Iris pigment epithelial cell (primary cell): ENCODE measurements at places on chromosomes 2 and 18.

DNA sequence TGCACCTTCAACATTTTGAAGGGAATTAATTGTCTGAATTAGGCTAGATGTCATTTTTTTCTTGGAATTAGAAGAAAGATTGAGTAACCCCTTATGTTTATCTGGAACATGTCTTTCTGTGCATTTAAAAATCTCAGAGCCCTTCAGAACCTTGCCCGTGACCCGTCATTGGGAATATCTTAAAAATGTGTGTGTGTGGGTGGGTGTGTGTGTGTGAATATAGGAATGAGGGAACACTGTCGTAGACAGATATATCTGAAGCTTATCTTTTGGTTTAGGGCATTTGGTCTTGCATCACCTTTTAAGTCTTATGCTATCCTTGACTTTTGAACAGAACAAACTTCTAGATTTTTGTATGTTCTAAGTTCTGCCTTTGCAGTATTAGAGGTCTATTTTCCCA is 13.5 kb upstream of the IL1RL1 start:
- DNase-seq, result peak; percentile 9

GRCh38 chr18:3832025-3832638 is 382.2 kb downstream of the TGIF1 start:
- DNase-seq, result no peak

DNA sequence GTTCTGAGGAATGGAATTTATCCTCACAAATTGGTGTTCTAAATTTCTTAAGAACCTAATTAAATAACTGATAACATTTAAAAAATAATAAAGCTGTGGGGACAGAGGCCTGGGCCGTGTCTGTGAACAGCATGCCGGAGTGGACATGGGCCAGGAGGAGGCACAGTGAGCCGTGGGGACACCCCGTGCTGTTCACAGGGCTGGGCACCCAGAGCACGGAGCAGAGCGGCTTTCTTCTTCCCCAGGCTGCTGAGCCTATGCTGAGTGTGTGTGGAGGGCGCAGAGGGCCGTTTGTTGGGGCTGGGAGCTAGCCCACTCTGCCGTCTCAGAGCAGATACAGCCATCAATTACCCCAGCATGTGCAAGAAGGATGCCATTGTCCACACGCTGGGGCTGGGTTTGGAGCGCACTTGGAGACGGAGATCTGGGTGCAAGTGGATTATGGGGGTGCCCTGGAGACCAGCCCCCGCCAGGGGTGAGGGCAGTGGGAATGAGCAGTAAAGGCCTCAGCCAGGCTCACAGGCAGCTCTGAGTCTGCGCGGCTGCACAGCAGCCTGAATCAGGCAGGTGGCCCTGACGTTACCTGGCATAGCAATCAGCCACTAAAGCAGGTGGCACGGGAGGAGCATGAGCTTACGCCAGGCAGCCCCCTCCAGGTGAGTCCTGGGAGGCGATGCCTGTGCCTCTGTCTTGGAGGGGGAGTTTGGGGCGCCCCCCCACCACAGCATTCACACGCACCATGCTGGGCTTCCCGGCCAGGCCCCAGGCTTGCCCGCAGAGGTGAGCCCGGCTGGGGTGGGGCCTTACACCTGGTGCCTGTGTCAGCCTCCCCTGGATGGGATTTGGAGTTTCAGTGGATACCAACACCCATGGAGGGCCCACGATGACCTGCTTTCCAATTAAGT is 52.1 kb upstream of the SLC66A3 start:
- DNase-seq, result no peak

GRCh38 chr18:23194155-23194996 is 59.1 kb downstream of the CABLES1 start:
- DNase-seq, result peak; percentile 41

GRCh38 chr2:235716875-235717496 is 223.1 kb downstream of the AGAP1 start:
- DNase-seq, result peak; percentile 43

- DNase-seq, result no peak
These were observed 200.6 kb downstream of the NAPG start for GRCh38 chr18:10726198-10727068.

DNA sequence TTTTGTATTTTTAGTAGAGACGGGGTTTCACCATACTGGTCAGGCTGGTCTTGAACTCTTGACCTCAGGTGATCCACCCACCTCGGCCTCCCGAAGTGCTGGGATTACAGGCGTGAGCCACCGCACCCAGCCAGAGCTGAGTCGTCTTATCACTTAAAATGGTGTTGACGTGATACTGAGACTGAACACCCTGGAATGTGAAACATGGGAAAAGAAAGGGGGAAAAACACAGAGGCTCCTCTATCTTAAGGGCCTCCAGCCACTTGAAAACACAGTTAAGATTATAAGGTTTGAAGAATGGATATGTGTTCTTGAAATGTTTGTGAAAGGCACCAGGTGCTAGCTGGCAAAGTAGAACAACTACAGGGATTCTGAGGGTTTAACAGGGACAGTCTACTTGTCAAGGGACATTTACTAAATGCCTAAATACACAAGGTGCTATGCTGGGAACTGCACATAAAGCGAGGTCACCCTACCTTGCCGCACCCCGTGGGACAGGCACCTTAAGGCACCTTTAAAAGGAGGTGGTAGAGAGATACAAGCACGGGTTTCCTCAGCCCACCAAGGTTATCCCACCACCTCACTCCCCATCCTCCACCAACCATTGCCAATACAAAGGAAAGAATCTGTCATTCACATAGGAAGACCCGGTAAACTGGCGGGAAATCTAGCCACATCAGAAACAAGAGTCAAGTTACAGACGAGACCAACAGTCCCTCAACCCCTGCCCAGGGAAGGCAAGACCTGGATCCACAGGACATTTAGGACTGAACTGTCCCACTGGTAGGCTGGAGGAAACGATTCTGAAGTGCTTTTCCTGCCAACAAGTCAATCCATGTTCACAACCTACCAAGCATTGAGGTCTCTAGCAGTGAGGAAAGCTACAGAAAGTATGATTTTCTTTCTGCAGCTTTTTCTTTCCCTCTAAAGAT is 43.4 kb downstream of the STK39 start:
- no peak for DNase-seq

DNA sequence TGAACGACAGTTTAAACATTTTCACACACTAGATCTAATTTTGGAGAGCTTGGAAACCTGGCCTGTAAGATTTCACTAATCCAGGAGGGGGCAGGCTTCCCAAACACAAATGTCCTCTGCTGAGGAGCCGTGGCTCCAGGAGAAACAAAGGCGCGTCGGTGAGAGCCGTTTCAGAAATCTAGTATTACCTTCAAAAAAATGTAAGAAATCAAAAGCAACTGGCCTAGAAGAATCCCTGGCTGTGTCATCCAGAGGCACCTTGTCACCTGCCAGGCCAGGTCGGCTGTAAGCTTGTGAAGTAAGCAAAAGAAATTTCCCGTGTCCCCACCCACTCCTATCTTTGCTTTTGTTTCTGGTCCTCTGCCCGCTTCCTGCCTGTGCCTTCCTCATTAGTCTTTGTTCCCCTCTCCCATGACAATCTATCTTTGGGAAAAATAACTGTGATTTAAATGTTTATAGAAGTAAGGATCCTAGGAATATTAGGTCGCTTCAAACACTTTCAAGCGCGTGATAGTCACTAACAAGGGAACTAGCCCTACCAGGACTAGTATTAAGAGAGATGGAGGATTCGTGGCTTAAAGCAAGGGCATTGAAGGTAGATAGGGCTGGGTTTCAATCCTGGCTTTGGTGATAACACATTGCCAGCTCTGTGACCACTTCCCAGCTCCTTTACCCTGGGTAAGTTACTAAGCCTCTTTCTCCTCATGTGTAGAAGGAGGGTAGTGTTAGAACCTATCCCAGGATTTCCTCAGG is 99.5 kb upstream of the STK39 start:
- peak; percentile 70 for DNase-seq

DNA sequence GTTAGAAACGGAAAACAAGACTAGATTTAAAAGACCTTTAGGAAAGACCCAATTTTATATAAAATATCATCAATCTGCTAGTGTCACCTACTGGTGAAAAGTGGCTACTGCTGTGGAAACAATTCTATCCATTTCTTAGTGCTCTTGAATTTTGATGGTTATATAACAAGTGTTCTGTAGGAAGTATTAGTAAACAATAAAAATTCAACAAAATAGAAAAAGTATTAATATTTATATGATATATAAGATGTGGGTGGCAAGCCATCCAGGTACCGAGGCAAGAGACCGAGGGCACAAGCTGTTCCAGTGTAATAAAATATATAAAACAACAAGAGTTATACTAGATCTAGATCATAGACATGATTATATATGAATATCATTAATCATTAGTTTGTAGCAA is 6.2 kb upstream of the TMEM87B start:
- peak; percentile 67 for DNase-seq

- DNase-seq, result peak; percentile 58
These were observed 231.7 kb upstream of the FOSL2 start for GRCh38 chr2:28160986-28161425.

GRCh38 chr2:207670887-207671286 is 40.6 kb upstream of the CCNYL1 start:
- DNase-seq, result no peak

DNA sequence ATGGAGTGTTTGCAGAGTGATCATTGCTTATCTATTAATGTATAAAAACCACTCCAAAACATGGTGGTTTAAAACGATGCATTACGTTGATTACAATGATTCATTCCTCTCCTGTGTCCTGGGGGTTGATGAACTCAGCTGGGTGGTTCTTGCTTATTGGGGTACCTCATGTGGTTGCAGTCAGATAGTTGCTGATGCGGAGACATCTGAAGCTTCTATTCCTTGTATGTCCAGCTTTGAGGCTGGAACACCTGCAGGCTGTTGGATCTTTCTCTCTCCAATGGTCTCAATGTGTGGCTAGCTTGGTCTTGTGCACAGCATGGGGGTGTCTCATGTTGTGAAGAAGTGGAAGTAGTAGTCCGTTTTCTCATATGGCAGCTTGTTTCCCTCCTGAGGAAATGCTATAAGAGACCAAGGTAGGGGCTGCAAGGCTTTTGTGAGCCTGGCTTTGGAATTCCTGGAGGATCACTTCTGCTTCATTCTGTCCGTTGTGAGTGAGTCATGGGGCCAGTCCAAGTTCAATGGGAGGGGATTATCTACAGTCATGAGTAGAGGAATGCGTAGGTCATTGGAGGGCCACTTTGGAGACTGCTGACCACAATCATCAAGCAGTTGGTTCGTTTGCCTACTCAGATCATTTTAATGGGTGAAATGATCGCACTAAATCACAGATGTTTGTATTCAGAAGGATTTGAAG is 601.0 kb downstream of the SLC4A3 start:
- DNase-seq, result peak; percentile 99

DNA sequence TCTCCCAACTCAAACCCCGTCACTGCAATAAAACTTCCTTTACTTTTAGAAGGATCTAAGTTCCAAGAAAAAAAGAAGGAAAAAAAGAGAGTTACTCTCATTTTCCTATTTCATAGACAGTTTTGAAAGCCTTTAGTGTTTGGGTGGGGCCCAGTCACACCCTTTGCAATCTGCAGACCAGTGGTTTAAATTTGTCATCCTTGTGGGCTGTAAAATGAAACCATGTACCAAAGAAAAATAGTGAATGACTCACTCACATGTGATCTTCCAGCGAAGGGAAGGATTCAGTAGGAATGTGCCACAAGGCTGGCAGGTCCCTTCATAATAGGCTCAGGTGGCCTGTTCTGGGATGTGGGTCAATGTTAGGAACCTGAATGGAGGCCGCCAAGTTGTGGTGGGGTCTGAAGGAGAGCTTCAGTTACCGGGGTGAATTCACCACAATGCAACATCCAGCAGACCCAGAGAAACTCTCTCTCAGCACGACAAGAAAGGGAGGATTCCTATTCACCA is 28.3 kb downstream of the ANXA4 start:
- DNase-seq, result peak; percentile 91

DNA sequence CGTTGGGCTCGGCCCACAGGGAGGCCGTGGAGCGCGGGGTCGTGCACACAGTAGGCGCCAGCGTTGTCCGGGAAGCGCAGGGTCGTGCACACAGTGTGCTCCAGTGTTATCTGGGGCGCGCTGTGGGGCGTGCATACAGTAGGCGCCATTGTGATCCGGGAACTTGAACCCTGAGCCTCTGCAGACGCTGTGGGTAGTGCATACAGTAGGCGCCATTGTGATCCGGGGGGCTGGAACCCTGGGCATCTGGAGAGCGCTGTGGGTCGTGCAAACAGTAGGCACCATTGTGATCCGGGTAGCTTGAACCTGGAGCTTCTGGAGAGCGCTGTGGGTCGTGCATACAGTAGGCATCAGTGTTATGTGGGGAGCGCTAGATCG is 793 bp downstream of the ZNF236 start:
- no peak for DNase-seq

DNA sequence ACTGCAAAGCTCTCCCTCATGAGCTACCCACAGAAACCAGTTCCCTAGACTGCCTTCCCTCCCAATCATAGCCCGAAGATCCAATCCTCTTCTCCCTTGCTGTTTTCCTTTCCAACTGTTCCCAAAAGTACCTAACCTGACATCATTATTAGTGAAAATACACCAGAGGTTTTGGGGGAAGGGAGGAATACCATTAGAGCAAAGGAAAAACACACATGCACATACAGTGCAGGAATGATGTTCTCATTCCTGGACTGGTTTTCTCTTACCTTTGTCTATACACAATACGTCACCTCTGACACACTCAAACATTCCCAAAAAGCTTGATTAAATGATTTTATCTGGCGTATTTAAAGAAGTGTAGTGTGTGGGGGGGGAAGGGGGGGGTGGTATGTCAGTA is 46.2 kb downstream of the IKZF2 start:
- no peak for DNase-seq

DNA sequence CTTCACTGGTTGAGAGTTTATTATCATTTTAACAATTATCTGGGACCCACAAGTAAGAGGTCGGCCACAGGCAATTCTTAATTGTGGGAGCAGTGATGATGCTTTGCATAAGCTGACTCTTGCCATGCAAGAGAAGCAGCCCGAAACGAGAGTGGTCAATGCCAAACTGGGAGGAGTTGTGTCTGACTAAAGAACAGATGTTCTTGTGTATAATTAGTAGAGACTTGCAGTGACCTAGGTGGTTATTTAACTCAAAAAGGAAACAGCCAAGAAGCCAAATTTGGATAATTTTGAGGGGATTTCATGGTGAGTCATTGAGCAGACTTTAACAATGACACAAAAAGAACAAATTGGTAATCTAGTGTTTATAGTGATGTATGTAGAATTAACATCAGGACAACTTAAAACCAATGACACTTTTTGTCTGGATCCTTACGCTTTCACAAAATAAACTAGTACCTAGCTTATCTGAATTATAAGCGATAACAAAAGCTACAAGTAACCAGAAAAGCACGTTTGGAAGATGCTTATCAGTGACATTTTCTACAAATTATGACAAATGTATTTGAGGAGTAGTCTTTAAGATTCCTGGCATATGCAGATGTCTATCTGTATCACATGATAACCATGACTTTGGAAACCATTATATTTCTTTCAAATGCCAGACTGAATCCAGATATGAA is 184.7 kb upstream of the DLGAP1 start:
- DNase-seq, result no peak

- DNase-seq, result no peak
These were observed 103.4 kb downstream of the WDPCP start for GRCh38 chr2:63484901-63485300.

GRCh38 chr2:191217580-191217979 is 27.6 kb upstream of the MYO1B start:
- DNase-seq, result peak; percentile 78

GRCh38 chr2:15170070-15170775 is 390.9 kb downstream of the NBAS start:
- no peak for DNase-seq
